Activated T-helper 17 cell treated with anti-CD3 and anti-CD28 coated beads, Interleukin-2, amount 50 U/mL, for 72 hours (primary cell): ENCODE measurements at places on chromosomes 12 and 14.
A peak's percentile ranks its signal among the peaks of the same experiment; 100 is the strongest.

GRCh38 chr14:65330416-65330815 lies 82.1 kb upstream of the FUT8 start:
- no peak for ATAC-seq

DNA sequence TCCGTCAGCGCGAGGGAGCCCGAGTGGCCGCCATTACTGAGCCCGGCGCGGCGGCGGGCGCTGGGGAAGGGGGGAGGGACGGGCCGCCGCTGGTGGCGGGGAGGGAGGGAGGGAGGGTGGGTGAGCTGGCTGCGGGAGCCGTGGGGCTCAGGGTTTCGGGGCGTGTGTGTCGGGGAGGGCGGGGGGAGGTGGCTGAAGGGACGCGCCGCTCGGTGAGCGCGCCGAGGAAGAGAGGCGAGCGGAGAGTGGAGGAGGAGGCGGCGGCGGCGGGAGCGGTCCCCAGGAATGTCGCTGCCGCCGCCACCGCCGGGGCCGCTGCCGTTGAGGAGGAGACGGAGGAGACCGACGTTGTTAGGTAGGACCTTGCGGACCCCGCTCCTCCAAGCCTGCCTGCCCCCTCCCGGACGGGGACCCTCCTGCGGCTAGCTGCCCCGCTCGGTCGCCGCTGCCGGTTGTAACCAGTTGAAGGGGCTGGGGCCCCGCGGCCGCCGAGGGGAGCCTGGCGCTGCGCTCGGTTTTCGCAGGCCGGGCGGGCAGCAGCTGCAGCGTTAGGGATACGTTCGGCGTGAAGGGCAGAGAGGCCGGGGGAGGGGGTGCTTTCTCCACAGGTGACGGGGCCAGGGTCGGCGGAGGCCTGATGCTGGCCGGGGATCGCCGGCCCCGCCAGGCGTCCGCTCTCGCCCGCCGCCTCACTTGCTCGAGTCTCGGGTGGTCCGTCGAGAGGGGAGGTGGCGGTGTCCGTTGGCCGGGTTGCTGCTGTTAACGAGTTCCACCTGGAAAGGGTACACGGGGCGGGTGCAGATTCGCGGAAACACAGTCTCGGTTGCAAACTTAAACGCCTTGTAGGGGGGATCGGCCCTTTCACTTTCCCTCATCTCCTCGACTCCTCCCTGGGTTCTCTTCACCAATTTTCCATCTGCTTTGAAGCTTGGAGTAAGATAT lies at the start of gene ARHGAP5:
TSS of gene ARHGAP5 (plus strand) at position 224 of the 942 bp plus-strand sequence. CDS start 13,366 bp downstream, outside the sequence.
- peak; percentile 33 for ATAC-seq

- peak; percentile 21 for ATAC-seq
Measured at GRCh38 chr14:65080960-65081747, 21.2 kb downstream of the MAX start.

GRCh38 chr12:106985479-106985878 lies 1.5 kb downstream of the MTERF2 start:
- ATAC-seq: no peak

- no peak for ATAC-seq
Measured at GRCh38 chr12:28456934-28457710, 266.9 kb downstream of the CCDC91 start.

- no peak for ATAC-seq
Measured at GRCh38 chr12:53068811-53069585, 10.2 kb downstream of the SPRYD3 start.

- ATAC-seq: no peak
Measured at GRCh38 chr12:109737631-109738030, 24.0 kb downstream of the FAM222A start.

- ATAC-seq: no peak
Measured at GRCh38 chr14:20341646-20342045, 1.8 kb upstream of the PARP2 start.

GRCh38 chr14:42734041-42734440 lies 1127.4 kb downstream of the LRFN5 start:
- no peak for ATAC-seq

DNA sequence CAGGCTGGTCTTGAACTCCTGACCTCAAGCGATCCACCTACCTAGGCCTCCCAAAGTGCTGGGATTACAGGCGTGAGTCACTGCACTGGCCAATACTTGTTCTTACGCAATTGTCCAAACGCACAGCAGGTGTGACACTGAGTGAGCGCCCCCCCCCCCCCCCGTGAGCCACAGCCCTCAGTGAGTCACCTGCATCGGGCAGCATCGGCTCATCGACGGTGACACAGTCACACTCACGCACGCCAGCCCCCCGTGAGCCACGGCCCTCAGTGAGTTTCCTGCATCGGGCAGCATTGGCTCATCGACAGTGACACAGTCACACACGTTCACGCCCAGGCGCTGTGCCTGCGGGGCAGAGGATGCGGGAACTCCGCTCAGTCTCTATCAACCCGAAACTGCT lies 42.5 kb downstream of the GALNT9 start:
- ATAC-seq: no peak

DNA sequence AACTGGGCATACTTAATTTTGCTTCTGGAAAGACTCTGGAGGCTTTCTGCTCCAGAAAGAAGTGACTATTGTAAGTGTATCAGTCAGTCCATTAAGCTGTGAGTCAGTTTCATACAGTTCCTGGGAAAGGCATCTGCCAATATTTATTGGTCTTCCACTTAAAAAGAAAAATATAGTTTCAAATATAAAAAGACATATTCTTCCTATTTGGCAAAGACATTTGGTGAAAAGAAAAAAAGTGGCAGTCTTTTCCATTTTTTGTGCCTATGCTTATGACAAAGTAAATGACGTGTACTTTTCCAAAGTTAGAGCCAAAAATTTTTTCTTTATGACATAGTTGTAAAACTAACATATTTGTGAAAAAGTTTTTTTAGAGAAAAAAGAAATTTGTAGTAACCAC lies 12.3 kb downstream of the TMEM30B start:
- ATAC-seq: no peak

DNA sequence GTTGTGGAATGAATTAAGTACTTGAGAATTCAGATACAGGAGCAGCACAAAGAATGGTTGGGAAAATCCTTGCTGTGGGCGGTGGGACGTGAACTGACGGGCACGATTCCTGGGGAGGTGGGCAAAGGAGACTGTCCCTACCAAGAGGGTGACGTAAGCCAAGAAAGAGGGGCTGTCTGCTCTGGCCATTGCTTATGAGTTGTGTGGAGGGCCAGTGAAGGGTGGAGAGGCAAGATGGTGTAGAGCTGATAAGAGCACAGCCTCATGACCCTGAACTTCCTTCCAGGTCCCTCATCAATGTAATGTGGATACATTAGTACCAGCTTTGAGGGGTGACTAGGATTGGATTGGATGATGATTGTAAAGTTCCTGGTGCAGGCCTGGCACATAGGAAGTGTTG lies 50.2 kb downstream of the WDR20 start:
- no peak for ATAC-seq

GRCh38 chr14:35534208-35534872 lies 376 bp downstream of the INSM2 start:
- peak; percentile 24 for ATAC-seq

- no peak for ATAC-seq
Measured at GRCh38 chr14:54207075-54207474, 189.7 kb upstream of the CDKN3 start.

DNA sequence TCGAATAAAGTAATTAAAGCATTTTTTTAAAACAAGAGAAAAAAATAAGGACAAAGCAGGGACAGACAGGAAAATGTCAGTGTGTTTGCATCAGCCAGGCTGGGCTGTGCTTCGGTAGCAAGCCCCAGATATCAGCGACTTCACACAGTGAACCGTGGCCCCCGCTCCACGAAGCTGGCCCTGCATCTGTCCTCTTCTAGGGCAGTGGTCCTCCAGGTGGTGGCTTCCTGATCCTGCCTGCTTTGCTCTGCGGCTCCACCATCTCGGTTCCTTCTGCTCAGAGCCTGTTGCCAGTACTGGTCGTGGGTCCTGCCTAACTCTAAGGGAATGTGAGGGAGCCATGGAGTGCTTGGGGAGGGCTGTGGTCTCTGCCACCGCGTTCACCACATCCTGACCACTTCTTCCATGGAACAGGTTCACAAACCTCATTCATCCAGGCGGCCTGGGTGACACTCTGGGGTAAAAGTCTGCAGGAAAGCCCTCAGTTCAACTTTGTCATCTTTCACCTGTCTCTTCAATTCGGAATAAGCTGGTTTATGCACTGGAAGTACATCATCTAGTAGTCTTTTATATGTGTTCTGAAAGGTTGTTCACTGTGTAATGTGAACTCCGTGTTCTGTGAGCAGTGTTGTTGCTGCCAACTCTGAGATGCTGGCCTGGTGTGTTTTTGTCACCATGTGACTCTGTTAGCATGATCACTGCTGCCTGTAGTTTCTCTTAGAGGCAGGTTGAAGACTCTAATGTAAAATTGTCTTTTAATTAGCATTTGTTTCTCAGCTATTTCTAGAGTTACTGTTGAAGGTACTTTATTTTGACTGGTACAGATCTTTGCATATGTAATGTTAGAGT lies 47.9 kb downstream of the ANKRD9 start:
- ATAC-seq: no peak

GRCh38 chr12:26748412-26748740 lies 84.6 kb downstream of the ITPR2 start:
- no peak for ATAC-seq

DNA sequence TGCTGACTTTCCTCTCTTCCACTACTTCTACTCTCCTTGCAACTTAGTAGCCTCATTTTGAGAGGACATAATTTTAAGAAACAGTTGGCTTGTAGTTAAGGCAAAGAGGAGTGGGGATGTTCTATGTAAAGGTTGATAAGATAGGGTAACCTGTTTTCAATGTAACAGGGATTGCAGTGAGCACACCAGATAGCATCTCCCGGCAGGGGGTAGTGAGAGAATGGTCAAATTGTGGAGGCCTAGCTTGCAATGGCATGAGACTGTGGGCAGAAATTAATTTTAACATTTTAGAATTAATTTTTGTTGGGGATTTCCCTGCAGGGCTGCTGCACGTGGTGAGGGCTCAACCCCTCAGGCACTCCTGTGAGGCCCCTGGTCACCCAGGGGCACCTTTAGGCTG lies 41.4 kb downstream of the KLRG1 start:
- no peak for ATAC-seq

DNA sequence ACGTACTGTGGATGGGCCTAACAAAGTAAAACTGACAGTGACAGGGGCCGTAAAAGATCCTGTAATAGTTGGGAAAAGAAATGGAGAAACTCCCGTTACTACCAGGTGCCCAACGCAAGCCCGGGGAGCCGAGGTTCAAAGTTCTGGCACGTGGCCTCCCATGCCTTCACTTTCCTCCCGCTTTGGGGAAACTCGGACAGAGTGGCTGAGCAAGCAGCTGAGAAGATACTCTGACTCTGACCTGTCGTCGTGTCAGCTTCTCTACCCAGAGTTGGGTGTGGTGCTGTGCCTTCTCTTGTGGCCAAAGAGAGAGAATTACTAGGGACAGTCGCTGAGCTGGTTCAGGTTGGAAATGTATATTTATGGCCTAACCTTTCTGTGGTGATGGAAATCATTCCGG lies 1.7 kb downstream of the B4GALNT3 start:
- ATAC-seq: no peak

DNA sequence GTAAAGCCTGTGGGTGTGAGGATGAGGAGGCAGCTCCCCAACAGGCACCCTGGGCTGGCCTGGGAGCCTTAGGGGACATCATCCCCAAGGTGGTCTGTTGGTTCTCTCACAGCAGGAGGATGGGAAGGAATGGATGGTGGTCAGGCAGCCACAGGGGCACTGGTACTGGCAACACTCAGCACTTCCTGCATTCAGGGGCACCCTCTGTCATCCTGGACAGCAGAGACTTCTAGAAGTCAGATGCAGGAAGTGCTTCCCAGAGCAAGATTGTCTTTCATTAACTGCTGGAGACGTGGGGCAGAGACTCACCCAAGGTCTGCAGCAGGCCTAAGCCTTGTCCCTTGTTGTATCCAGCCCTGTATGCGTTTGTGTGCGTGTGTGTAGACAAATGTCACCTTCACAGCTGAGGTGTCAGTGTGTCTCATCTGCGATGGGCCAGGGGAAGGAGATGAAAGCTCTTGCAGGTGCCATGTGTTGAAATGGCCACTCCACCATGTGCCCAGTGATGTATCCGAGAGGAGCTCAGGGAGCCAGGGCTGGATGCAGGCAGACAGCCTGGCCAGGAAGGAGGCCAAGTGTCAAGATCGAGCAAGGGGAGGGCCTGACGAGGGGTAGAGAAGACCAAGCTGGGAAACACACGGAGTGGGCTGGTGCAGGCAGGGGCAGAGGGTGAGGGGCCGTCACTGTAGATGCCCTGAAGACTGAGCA lies 85.1 kb downstream of the PITPNM2 start:
- peak; percentile 7 for ATAC-seq

GRCh38 chr12:106309671-106310505 lies 7.4 kb downstream of the TCP11L2 start:
- no peak for ATAC-seq

GRCh38 chr12:89251342-89252271 lies 100.7 kb downstream of the DUSP6 start:
- ATAC-seq: peak; percentile 91

DNA sequence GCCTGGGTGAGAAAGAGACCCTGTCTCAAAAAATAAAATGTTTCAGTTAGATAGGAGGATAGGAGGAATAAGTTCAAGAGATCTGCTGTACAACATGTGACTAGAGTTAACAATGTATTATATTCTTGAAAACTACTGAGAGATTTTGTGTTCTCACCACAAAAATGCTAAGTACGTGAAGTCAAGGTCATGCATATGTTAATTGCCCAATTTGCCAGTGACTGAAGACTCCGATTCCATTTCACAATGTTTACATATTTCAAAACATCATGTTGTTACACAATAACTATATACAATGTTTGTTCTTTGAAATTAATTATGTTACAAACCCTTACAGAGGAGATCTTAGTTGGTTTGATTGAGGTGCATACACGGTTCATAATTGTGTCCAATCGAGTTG lies 52.1 kb downstream of the SLC15A4 start:
- ATAC-seq: no peak

DNA sequence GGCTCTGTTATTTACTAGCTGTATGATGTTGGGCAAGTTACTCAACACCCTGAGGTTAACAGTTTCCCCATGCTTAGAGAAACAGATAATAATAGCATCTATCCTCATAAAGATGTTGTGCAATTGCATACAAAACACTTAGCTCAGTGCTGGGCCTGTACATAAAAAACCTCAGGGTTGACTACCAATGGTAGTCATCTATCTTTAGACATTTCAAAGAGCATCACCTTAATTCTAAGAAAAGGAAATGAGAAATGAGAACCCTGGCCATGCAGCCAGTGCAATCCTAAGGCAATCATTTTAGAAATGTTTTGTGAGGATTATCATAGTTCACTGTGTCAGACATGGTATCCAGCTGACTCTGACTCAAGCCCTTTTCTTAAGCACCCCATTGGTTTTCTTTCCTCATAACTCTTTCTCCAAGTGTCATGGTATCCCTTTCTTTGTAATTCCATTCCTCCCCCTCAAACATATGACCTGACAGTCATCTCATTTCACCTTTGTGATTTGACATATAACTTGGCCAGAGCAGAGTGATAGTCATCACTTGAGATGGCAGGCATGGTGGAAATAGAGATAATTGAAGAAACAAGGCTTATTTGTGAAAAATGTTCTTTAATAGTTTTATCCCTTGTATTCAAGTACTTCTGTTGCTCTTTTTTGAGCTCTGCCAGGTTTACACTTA lies 29.5 kb upstream of the OSBPL8 start:
- ATAC-seq: peak; percentile 78

- no peak for ATAC-seq
Measured at GRCh38 chr14:63896278-63896720, 43.5 kb downstream of the SYNE2 start.

GRCh38 chr14:81990312-81990761 lies 456.7 kb upstream of the SEL1L start:
- no peak for ATAC-seq

- ATAC-seq: no peak
Measured at GRCh38 chr14:38001501-38001900, 206.2 kb upstream of the SSTR1 start.

- peak; percentile 100 for ATAC-seq
Measured at GRCh38 chr12:91722072-91722471, 423.6 kb downstream of the BTG1 start.

GRCh38 chr14:56632195-56632594 lies 52.6 kb downstream of the TMEM260 start:
- ATAC-seq: no peak
